HFF-Myc (cell line): ENCODE measurements at places on chromosomes 4 and X.

DNA sequence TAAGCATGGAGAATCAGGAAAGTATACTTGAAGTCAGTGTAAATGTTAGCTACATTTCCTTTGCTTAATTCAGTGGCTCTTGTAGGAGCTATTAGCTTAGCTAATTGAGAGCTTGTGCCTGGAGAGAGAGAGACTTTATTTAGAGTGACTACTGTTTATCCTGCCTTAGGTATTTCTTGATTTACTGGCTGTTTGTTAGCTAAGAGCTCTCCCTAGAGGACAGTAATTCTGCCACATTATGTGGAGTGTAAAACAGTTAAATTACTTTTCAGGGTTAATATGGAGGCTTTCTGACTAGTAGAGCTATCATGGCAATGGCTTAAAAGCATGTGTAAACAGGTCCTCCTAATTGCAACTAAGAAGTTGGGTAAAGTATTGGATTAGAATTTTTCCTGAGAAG is 306.5 kb upstream of the TECRL start:
- DNase-seq: no peak

GRCh38 chr4:1656986-1657385 is 27.1 kb downstream of the FAM53A start:
- DNase-seq: no peak

DNA sequence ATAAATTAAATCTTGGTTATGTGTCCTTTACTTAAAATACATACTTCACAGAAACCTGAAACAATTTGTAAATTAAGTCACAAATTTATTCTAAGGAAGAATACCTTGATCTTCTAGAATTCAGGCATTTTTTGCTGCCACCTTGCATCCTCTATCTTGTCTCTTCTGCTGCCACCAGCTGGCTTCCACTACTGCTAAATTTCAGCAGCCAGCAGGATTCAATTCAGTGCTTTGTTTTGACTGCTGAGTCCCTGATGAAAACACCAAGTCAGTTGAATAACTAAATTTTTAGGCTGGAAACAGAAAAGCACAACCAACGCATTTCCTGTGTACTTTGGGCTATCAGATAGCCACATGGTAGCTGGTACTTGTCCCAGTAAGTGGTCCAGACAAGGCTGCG is 2.4 kb upstream of the MBTPS2 start:
- no peak for DNase-seq

DNA sequence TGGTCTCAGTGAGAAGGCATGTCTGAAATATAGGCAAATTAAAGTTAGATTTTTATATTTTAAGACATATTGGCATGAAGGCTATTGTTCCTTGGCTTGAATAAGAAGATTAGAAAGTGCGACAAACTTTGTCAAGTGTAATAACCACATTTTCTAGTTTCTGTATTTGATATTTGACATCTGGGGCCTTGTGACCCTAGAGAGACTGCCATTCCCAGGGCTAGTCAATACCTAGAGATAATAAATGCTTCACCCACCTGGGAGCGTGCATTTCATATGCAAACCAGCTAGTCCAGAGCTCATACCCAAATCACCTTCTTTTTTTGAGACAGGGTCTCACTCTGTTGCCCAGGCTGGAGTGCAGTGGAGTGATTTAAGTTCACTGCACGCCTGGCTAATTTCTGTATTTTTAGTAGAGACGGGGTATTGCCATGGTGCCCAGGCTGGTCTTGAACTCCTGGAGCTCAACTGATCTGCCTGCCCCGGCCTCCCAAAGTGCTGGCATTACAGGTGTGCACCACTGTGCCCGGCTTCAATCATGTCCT is 62.6 kb downstream of the COQ2 start:
- no peak for DNase-seq

GRCh38 chr4:58209001-58209400 is 1098.8 kb upstream of the IGFBP7 start:
- no peak for DNase-seq

DNA sequence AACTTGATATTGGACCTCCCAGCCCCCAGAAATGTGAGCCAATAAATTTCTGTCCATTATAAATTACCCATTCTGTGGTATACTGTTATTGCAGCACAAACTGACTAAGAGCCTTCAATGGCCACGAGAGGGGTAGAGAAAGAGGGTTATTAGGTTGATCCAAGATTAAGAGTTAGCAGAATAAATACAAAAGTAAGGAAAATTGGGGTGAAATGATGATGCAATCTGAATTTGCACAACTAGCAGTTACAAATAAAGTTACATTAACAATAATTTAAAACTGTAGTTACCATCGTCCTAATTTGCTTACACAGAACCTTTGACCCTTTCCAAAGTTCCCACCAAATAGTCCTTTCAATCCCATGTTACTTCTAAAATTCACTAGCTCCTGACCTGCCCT is 54.2 kb downstream of the F8 start:
- DNase-seq: no peak

DNA sequence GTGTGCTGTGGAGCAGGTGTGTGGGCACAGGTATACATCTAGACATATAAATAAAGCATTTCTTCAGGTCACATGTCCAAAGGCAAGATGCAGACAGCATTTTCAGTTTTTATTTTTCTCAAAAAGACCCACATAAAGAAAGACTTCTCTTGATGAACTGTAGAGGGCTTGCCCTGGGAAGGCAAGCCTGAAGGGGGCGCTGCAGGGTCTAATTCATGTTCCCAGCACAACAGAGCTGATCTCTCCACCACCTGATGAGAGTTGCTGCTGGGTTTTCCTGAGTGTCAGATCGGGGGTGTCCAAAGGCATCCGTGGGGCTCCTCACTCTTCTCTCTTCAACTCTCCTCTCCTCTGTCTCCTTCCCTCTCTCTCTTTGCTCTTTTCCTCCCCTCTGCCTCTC is 26.6 kb downstream of the ADRA2C start:
- DNase-seq: no peak

- no peak for DNase-seq
These were observed 290.8 kb upstream of the GIMD1 start for GRCh38 chr4:106659371-106659770.

DNA sequence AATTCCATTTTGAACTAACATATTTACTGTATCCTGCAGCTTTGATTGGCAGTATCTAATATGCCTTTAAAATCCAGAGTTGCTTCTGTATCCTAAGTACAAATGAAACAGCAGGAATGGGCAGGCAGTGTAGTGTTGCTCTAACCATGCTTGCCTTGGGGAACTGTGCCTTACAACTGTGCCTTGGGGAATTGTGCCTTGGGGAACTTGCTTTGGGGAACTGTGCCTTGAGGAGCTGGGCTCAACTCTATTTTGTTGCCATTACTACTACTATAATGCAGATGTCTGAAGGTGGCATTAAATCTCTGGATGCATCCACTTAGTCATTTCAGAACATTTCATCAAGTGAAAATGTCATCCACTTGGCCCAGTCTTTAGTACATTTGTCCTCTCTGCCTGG is 6.9 kb downstream of the CXCL3 start:
- DNase-seq: no peak
